Spinal cord (tissue), 10 donors: ENCODE measurements at places on chromosomes 6 and 20. TPM values are rescaled to one million over a fixed set of nuclear protein-coding genes. Genes with fewer than 3 reads are reported as not detected.

DNA sequence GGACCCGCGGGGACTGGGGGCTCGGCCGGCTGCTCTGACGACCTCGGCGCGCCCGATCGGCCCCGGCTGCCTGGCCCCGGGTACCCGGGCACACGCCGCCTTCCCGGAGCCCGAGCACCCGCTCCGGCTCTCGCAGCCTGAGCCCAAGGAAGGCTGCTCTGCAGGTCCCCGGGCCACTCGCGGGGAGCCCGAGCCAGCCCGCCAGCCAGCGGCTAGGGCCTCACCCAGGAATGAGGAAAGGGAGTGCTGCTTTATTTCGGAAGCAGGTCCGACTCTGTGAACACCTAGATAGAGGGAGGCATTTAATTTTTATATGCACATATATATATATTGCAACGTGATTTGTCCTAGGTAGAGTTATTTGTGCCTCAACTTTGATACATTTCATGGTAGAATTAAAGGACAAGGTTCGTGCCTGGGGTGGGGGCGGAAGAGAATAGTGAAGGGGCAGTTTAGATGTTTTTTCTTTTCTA, 15.5 kb downstream of the FOXA2 start:
- no peak for DNase-seq

DNA sequence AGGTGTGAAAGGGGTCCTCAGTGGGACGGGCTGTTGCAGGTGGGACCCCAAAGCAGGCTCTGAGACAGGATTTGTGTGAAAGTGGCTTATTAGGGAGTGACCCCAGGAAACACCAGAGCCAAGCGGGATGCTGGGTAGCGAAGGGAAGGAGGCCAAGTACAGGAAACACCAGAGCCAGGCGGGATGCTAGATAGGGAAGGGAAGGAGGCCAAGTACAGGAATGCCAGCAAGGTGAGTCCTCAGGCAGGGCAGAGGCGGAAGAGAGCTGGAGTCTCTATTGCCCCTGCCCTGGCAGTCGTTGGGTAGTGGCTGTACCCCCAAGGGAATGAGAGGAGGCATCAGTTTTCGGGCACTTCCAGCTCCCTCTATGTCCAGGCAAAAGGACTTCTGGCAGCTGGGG, 30.5 kb upstream of the TGM2 start:
- DNase-seq = no peak

DNA sequence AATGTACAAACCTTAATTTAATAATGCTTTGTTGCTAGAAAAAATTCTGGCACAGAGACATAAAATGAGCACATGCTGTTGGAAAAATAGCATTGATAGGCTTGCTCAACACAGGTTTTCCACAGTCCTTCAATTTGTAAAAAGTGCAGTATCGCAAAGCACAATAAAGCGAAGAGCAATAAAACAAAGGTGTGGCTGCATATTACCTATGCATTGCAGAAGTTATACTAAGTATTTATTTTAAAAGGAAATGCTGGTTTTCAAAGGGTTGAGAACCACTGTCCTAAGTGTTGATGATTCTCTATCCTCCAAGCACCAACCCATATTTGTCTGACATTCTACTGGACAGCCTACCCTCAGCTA, 54.1 kb upstream of the CAP2 start:
- DNase-seq = no peak

DNA sequence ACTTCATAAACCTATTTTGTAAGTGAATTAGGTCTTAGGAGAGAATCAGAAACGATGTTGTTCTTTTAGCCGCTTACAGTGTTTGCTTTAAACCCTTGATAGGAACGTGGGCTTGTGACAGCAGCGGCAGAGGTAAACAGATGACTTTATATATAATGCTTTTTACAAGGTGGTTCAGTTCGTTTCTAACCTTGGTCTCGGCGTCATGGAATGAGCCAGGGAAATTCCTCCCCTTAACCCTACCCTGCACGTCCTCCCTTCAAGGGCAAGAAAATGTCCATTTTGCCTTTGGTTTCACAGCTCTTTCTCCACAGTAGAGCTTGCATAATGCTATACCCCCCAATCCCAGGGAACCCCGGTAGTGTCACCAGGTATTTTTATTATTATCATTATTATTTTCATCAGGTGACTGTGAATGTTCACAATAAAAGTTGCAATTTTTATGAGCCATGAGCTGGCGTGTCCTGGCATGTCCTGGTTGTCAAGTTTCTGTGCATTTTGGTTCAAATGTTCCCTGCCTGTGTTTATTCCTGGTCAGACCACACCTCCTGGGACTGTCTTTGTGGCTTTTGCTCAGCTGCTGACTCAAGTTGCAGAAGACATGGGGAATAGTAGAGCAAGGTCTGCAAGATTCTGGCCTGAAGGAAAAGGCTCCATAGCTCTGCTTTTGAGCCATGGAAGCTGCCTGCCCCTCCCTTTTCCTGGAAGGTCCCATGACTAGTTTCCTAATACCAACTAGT, 112.8 kb upstream of the BMP2 start:
- DNase-seq = no peak

DNA sequence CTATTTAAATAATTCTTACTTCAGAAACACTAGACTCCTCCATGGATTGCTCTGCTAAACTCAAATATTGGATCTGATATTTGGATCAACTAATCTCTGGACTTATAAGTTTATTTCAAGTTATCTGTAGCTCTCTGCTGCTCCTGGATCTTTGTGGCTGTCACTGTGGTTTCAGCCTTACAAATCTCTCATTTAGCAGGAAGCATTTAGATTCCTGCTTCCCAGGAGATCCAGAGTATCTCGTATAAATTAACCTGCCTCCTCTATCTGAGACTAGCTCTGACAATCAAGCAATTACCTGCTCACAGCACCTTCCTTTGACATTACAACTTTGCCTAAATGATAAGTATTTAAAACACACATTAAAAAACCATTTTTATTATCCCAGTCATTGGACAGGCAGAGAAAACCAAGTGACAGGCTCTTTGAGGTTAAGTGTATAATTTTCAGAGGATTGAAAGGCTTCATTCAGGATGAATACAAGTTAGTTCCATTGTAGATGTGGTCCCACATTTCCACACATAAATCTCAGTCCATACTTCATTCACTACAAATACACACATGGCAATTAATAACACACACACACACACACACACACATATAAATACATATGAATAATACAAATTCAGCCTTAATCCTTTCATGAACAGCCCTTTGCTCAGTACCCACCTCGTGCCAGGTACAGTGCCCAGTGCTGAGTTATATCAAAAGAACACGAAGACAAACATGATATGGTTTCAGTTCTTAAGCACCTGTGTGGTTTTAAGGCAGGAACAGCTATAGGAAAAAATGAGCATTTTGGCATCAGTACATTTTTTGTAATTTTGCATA, 55.5 kb upstream of the PLCB1 start:
- DNase-seq = no peak

GRCh38 chr20:3744806-3745685, 12.6 kb downstream of the HSPA12B start:
- no peak for DNase-seq

DNA sequence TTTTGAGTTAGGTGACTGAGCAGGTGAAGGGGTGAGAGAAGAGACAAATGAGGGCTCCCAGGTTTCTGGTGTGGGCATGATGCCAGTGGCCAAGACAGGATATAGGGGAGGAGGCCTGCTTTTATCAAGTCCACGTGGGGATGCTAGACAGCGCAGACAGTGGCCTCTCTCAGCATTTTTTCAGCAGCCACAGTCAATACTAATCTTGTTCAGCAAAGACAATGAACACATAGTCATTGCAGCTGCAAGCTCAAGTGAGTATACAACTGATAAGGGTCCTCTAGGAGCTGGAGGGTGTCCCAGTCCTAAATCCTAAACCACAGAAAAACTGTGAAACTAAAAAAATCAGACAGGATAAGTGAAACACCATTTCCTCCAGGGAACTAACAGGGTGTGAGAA, 48.6 kb downstream of the UQCC1 start:
- no peak for DNase-seq

The HSPA12B gene
- polyA plus RNA-seq = 13.2 TPM

The TRIM10 gene
- 0.14 TPM for polyA plus RNA-seq

The PRND gene
- 3.3 TPM for polyA plus RNA-seq
